ENCODE measurements at places on chromosomes 13 and 19.

GRCh38 chr19:47353307-47353712 is 4.2 kb downstream of the DHX34 start:
- no peak for DNase-seq

- DNase-seq: no peak
Measured at GRCh38 chr19:14063105-14063504, 1.2 kb upstream of the PALM3 start.

- DNase-seq: no peak
Measured at GRCh38 chr19:38004521-38005223, 97.7 kb downstream of the SIPA1L3 start.

- DNase-seq: no peak
Measured at GRCh38 chr13:40814803-40815202, 25.4 kb downstream of the SLC25A15 start.

- no peak for DNase-seq
Measured at GRCh38 chr19:8468761-8469373, 24.1 kb downstream of the HNRNPM start.

DNA sequence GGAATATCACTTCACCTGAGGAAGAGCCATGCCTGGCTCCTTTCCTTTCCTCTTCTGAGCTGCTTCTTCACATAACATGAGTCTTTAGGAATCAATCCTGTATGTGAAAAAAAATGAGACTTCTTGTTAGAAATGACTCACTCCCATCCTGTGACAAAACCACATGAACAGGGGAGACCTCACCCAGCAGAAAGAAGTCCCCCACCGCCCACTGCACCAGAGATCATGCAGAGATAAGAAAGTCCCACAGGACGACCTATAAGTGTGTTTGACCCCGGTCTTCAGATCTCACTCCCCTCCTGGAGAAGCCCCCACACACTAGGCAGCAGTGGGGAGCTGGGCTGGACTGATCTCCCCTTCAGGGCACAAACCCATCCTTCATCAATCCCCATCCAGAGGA is 7.8 kb downstream of the ZNF600 start:
- no peak for DNase-seq

GRCh38 chr19:32197896-32198882 is 147.2 kb upstream of the ZNF507 start:
- no peak for DNase-seq

GRCh38 chr19:46992699-46993535 is 26.7 kb upstream of the NPAS1 start:
- DNase-seq: no peak

DNA sequence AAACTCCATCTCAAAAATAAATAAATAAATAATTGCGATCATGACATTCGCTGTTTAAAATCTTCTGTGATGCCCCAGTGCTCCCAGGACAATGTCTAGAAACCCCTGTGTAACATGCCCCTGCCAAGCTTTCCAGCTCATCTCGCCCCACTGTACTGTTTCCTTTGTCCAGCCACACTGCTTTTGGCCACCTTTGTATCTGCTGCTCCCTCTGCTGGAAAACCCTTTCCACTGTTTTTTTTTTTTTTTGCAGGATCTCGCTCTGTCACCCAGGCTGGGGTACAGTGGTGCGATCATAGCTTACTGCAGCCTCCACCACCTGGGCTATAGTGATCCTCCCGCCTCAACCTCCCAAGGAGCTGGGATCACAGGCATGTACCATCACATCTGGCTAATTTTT is 7.5 kb downstream of the PLAUR start:
- DNase-seq: no peak

- no peak for DNase-seq
Measured at GRCh38 chr19:30070968-30071632, 129.1 kb downstream of the URI1 start.

DNA sequence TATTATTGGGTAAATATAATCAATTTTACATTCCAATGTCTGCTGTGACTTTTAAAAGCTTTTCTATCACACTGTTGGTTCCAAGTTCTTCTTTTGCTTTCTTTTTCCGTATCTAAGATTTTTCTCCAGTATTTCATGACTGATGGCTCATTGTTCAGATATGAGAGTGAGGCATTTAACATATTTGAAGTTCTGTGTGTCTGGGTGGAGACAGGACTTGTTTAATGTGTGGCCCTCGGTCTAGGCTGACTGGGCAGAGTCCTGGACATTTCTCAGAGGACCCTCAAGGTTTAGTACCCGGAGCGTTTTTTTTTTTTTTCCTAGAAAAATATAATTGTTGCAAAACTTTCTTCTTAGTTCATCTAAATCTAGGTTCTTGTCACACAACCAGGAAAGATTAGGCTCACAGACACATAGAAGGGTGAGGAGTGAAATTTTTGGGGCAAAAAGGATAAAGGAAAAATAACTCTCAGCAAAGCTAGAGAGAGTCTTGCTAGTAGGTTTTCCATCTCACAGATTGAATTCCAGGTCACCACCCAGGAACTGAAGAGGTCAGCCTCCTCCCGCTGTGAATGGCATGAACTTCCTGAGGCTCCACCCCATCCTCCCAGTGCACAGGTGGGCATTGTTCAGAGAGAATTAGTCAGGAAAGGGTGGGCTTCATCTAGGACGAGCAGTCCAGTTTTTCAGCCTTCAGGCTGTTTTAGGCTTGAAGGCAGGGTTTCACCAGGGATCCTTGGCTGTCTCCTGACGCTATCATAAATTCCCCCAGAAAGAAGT is 1002.4 kb upstream of the PCDH9 start:
- no peak for DNase-seq

DNA sequence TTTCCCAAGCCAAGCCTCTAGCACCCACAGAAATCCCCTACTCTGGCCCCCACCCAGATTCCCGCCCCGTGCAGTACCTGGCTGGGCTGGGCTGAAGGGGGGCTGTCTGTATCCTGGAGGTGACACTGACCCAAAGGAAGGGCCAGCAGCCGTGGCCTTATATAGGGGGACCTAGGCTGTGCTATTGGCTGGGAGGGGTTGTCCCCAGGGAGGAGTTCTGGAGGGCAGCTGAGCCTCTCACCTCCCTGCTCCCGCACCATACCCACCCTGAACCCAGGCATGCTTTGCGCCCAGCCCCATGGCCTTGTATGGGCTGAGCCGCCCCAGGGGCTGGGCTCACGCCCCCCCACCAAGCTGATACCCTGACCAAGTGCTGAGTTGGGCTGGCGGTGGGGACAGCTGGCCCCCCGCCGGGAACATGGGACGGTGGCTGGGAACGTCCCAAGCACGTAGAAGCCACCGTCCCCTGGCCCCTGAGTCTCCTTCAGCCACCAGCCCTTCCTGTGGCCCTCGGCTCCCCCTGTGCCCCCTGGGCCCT is at the start of gene CKM:
TSS of gene CKM (minus strand) at position 132 of the 538 bp plus-strand sequence. CDS start 3,162 bp downstream, outside the sequence.
- DNase-seq: no peak

DNA sequence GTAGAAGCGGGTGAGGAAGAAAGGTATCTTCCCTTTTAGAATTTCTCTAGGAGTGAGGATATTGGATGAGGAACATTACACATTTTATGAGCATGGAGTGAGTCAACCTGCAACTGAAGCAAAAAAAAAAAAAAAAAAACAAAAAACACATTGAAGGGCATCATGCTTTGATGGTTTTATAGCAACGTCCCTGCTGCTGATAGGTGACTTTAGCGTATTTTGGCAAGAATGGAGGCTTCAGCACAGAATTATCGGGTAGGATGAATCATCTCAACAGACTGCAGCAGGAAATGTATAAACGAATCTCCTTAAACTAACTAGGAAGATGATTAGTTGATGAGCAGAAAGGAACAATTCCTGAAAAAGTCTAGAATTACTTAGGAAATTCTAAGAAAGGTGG is 1359.6 kb upstream of the ATXN8OS start:
- no peak for DNase-seq

GRCh38 chr13:20400774-20401173 is 124.9 kb downstream of the CRYL1 start:
- DNase-seq: no peak

- no peak for DNase-seq
Measured at GRCh38 chr13:76892488-76892887, 6.3 kb upstream of the KCTD12 start.

GRCh38 chr13:99980824-99981734 is 505 bp upstream of the ZIC2 start:
- DNase-seq: no peak

- no peak for DNase-seq
Measured at GRCh38 chr19:42097461-42097860, 21.5 kb downstream of the ZNF574 start.

- DNase-seq: no peak
Measured at GRCh38 chr19:19113040-19113626, 25.1 kb downstream of the TMEM161A start.

GRCh38 chr19:18203408-18203862 is 407 bp downstream of the RAB3A start:
- DNase-seq: no peak

GRCh38 chr19:15453091-15453578 is 3.4 kb upstream of the WIZ start:
- DNase-seq: no peak

- DNase-seq: peak; percentile 52
Measured at GRCh38 chr19:6801485-6802086, 29.1 kb downstream of the VAV1 start.

DNA sequence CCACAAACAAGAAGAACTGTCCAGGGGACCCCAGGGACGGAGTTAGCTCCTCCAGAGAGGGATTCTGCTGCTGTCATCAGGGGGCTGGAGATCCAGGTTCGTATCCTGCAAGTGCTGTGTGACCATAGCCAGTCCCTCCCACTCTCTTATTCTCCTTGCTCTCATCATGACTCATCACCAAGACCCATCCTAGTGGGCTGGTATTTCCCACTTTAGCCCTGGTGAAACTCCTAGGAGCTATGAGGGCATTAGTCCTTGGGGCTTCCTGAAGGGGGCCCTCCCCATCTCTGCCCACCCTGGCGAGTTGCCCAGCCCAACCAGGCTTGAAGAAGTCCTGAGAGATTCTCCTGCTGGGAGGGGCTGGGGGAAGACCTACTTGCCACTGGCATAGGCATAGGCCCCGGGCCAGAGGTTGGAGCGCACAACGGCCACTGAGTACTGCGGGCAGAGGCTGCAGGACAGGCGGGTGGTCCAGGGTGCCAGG is 7.5 kb upstream of the DMWD start:
- no peak for DNase-seq

- DNase-seq: no peak
Measured at GRCh38 chr13:45336025-45336800, 4.8 kb downstream of the TPT1 start.

DNA sequence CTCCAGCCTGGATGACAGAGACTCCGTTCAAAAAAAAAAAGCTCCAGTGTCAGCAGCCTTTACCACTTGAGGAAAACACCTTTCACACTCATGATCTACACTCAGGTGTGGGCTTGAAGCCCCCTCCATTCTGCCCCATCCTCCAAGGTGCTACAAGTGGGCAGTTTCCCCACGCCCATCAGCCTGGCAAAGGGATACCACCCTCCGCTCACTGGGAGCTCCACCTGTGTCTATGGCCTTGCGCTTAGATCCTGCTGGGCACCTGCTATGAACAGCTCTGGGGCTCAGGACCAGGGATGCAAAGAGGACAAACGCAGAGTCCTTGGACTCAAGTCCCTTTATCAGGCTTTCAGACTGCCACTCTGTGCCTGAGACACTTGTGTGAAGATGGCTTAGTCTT is 127.8 kb downstream of the CRYL1 start:
- no peak for DNase-seq

DNA sequence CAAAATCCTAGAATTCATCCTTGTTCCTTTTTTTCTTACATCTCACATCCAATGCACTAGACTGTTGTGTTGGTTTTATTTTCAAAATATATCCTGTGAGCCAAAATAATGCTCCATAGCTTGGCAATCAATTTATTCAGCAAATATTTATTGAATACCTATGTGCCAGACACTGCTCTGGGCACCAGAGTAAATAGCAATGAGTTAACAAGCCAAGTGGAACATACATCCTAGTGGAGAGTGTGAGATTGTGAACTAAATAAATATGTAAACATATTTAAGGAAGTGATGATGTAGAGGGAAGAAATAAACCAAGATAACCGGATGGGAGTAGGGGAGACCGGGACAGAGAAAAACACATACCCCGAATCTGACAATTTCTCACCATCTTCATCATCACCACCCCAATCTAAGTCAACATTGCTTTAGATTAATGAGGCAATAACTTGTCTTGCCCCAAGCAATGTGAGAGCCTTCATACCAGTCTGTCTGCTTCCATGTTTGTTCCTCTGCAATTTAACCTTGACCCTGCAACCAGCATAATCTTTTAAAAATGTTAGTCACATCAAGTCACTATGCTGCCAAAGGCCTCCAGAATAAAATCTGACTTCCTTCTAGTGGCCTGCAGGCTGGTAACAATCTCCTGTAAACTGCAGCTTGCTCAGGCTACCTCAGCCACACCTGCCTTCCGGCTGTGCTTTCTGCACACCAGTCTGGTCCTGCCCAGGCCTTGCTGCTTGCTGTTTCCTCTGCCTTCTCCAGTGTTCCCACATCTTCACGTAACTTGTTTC is 199.2 kb downstream of the DLEU7 start:
- DNase-seq: no peak

- DNase-seq: no peak
Measured at GRCh38 chr19:39133431-39134270, 8.1 kb downstream of the PAK4 start.

DNA sequence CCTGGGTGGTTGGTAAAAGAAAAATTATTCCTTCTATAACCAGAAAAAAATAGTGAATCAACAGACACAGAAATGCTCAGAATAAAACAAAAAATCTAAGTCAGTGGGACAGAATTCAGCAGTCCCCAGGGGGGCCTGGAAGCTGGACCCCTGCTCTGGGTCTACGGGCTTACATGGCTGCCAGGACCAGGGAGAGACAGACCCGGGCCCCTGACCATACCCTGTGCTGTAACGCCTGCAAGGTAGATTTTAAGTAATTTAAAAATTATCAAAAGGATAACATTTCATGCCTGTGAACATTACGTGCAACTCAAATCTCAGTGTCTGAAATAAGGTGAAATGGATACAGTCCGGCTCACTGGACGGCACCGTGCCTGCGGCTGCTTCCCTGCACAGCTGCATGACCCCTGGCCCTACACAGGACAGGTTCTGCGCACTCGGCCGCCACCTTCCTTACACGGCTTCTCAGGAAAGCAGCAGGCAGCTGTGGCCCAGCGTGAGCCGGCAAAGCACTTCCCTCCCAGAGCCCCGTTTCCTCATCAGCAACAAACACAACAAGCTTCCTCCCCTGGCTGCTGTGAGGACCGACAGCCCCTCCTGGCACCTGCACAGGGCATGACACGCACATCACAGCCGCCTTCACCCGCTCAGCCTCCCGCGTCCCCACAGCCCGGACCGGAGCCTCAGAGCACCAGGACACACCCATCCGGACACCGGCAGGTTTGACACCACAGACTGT is 22.2 kb downstream of the RASA3 start:
- peak; percentile 66 for DNase-seq

DNA sequence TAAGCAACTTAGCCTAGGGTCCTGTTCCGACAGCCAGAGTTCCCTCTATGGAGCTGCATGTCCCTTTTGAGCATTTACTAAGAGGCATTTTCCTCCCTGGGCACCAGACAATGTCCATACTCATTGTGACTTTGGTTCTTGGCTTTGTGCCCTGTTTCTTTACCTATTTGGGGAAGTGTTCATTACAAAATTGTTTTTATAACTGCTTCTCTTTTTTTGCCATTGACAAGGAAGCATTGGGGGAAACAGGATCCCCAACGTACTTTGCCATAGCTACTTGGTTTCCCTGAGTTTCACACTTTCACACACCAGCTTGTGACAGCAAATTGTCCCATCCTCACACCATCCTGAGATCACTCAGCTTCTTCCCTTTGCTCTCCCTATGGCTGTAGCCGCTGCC is 81.1 kb upstream of the SIAH3 start:
- no peak for DNase-seq

Data from activated T-helper 1 cell treated with anti-CD3 and anti-CD28 coated beads, Interleukin-2, amount 50 U/mL, for 16 hours (primary cell).